ENCODE measurements at places on chromosomes 2 and 18.
A peak's percentile ranks its signal among the peaks of the same experiment; 100 is the strongest.

DNA sequence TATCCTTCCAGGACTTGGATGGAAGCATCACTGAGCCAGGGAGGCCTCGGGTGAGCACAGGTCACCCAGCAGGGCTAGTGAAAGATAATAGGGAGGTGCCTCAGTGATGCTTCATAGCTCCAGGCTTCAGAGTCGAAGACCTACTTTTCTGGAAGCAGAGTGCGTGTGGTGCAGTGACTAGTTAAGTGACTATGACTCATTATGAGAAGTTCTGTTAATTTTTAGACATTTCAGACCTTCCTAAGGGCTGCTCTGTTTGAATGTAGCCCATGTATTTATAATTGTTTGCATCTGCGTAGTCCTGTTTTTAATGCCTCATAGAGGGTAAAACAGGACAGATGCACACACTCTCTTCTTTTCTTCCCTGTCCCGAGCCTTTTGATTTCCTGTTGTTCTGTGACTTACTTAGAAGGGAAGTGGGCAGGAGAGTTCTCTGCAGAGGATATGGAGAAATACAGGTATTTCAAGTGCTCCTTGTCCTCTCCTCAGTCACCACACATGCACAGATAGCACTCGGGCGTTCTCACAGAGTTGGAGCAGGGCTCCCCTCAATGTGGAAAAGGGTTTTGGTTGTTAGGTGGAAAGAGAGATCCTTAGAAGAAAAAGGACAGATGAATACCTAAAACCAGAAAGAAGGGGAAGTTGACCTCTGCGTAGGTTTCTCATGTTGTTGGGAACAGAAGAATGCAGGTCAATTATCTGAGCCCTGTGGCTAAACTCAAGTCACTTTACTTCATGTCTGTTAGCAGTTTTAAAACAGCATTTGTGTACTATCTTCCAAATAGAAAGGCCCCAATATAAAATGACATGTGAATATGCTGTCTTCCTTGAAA is 34.7 kb downstream of the RALB start:
- peak; percentile 18 for DNase-seq

DNA sequence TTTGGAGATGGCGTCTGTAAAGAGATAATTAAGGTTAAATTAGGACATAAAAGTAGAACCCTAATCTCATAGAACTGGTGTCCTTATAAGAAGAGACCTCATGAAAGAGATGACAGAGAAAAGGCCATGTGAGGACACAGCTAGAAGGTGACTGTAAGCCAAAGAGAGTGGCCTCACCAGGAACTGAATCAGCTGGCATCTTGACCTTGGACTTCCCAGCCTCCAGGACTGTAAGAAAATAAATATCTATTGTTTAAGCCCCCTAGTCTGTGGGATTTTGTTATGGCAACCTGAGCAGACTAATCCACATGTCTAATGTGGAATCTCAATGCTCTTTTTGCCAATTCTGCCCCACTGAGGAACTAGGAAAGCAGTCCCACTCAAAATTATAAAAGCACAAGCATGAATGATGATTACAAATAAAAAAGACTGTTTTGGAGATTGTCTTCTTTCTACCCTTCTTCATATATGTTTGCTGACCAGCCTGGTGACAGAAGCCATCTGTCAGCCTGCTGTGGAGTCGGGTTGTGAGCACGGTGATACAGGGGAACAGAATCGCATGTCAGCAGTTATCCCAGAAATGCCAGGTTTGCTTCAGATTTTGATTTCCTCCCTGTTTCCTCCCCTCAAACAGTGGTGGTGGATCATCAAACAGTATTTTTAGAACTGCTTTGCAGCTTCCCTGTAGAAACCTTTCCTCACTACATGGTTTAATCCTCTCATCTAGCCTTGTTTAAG is 54.2 kb downstream of the INPP4A start:
- DNase-seq = no peak

GRCh38 chr2:205768815-205769494 is 86.7 kb downstream of the NRP2 start:
- DNase-seq = no peak

- no peak for DNase-seq
These were observed 89.5 kb downstream of the SLC4A10 start for GRCh38 chr2:161713706-161714105.

GRCh38 chr2:168034616-168035015 is 212.8 kb downstream of the STK39 start:
- DNase-seq = no peak

DNA sequence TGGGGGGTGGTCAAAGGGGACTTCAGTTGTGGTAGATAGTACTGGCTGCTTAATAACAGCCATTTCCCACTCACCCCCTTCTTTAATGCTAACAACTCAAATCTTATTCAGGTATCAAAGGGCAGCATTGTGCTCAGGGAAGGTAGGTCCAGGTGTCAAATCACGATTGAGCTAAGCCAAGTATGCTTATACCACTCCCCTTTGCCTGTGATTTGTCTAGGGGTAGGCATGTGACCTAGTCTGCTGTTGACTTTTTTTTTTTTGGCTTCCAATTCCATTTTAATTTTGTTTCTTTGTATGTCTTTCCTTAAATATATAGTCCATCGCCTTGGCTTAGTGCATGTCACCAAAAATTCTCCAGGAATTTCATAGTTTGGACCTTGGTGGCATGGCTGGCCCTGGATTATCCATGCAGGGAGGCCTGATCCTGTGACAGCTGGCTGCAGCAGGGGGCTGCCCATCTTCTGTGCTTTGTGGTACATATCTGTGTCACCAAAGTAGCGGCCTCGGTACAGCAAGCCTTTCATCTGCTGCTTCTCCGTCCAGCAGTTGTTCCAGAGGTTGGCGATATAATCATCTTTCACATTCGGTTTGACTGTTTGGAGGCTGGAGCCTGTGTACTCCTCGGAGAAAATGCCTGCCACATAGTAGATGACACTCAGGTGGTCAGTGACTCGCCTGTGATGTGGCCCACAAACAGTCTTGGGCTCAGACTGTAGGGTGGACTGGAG is 68.1 kb upstream of the SPRED2 start:
- DNase-seq = no peak

All from stimulated activated naive CD4-positive, alpha-beta T cell treated with Interleukin-2 at 50 U/mL for 16 hours (primary cell).